ENCODE measurements at places on chromosomes 13 and 19. TPM values are rescaled to one million over a fixed set of nuclear protein-coding genes. Genes with fewer than 3 reads are reported as not detected.

The SMAD9 gene
- 0.39 TPM for total RNA-seq

The PRR12 gene
- total RNA-seq: 6.0 TPM

The TSKS gene
- not detected for total RNA-seq

The MIER2 gene
- 26.6 TPM for total RNA-seq

The MYADM gene
- total RNA-seq: 29.8 TPM

The OR7C1 gene
- total RNA-seq: not detected

The PALM3 gene
- not detected for total RNA-seq

The SPRED3 gene
- 1.6 TPM for total RNA-seq

The TMED1 gene
- 51.5 TPM for total RNA-seq

The BRCA2 gene
- total RNA-seq: 7.2 TPM

The RFPL4A gene
- total RNA-seq: not detected

The ZNF331 gene
- 5.9 TPM for total RNA-seq

The LRRC63 gene
- total RNA-seq: not detected

The ZNF573 gene
- 1.1 TPM for total RNA-seq

The FGF21 gene
- not detected for total RNA-seq

The FGF22 gene
- total RNA-seq: not detected

The ADGRE3 gene
- not detected for total RNA-seq

The LGALS14 gene
- not detected for total RNA-seq

The CDC16 gene
- total RNA-seq: 18.5 TPM

The CKM gene
- total RNA-seq: not detected

The ANKRD10 gene
- 15.3 TPM for total RNA-seq

The ZNF470 gene
- total RNA-seq: 3.1 TPM

The ZNF575 gene
- total RNA-seq: 0.08 TPM

The ZNF560 gene
- 0.16 TPM for total RNA-seq

The ZNF253 gene
- total RNA-seq: 1.1 TPM

The NUMBL gene
- total RNA-seq: 6.9 TPM

The CHMP2A gene
- 114 TPM for total RNA-seq

The ZNF530 gene
- total RNA-seq: 2.3 TPM

The CYP2F1 gene
- total RNA-seq: not detected

The PRODH2 gene
- total RNA-seq: not detected

The PPFIA3 gene
- 4.0 TPM for total RNA-seq

The SLC10A2 gene
- total RNA-seq: not detected

The NXNL1 gene
- not detected for total RNA-seq

The KLF2 gene
- total RNA-seq: not detected

The RNF113B gene
- not detected for total RNA-seq

The VAV1 gene
- total RNA-seq: 5.6 TPM

The BCAM gene
- 35.2 TPM for total RNA-seq

The PSPN gene
- 0.62 TPM for total RNA-seq

The PSG11 gene
- not detected for total RNA-seq

The SIGLEC12 gene
- not detected for total RNA-seq

The AZU1 gene
- total RNA-seq: not detected

The COX7A1 gene
- not detected for total RNA-seq

The TNFSF9 gene
- total RNA-seq: 31.5 TPM

The C19orf81 gene
- not detected for total RNA-seq

The MADCAM1 gene
- total RNA-seq: not detected

The SLC17A7 gene
- not detected for total RNA-seq

The AMH gene
- 1.3 TPM for total RNA-seq

The C5AR1 gene
- total RNA-seq: not detected

The SOX21 gene
- total RNA-seq: not detected

The DLEU7 gene
- not detected for total RNA-seq

The CEBPA gene
- 1.2 TPM for total RNA-seq

The CBY2 gene
- total RNA-seq: not detected

The PSG2 gene
- total RNA-seq: not detected

Measured in hair follicular keratinocyte (primary cell).